IMR-90 (cell line): ENCODE measurements at places on chromosomes 5 and 9. TPM values are rescaled to one million over a fixed set of nuclear protein-coding genes. Genes with fewer than 3 reads are reported as not detected.
A peak's percentile ranks its signal among the peaks of the same experiment; 100 is the strongest.

- no peak for DNase-seq
These were observed 246.8 kb downstream of the SAXO1 start for GRCh38 chr9:18786196-18786595.

- DNase-seq, result no peak
These were observed 38.5 kb downstream of the UBTD2 start for GRCh38 chr5:172245046-172245445.

DNA sequence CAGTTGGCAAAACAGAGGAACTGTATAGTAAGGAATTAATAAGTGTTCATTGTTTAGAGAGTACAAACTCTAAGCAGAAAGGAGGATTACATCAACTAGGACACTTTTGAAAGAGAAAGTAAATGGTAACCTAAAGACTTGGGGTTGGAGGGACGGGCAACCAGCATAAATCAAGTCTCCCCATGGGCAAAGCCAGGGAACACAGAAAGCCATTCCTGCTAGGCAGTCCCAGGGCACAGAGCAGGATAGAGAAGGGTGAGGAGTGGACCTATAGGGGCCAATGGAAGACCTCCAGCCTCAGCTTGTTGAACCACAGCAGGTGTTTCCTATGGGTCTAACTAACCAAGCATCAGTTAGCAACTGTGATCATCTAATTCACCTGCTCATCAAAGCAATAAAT is 9.2 kb upstream of the ERAP1 start:
- DNase-seq, result no peak

- peak; percentile 21 for DNase-seq
These were observed 70.3 kb downstream of the PAPPA start for GRCh38 chr9:116223926-116224325.

DNA sequence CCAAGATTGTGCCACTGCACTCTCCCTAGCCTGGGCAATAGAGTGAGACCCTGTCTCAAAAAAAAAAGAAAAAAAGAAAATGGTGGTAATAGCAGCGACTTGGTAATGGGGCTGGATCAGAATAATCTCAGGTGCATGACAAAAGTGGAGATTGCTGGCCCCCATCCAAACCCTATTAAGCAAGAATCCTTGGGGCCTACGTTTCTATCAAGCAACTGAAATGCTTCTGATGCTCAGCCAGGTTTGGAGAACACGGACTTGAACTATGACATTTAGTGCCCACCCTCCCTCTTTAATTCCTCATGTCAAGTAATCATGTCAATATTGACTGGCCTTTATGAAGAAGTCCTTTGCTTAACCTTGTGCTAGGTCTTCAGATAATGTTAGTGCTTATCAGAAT is 6.6 kb downstream of the C5orf52 start:
- no peak for DNase-seq

DNA sequence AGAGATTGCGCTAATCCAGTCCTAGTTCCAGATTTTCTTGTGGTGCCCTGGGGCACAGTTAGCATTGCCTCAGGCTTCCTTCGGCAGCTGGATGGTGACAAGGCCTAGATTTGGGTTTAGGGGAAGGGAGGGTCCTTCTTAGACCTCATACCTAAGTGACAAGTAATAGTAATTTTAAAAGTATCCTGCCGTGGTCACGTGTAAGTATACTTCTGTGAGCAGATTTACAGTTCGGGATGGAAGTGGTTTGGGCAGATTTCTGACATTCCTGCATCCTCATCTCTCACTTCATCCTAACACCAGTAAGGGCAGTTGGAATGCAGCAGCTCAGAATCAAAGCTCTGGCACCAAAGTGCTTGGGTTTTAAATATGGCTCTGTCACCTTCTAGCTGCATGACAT is 71.6 kb downstream of the LRRC70 start:
- peak; percentile 4 for DNase-seq

- no peak for DNase-seq
These were observed 170.3 kb downstream of the TMC1 start for GRCh38 chr9:72691671-72692070.

GRCh38 chr5:138028971-138029365 is 3.9 kb downstream of the FAM13B start:
- DNase-seq, result no peak

DNA sequence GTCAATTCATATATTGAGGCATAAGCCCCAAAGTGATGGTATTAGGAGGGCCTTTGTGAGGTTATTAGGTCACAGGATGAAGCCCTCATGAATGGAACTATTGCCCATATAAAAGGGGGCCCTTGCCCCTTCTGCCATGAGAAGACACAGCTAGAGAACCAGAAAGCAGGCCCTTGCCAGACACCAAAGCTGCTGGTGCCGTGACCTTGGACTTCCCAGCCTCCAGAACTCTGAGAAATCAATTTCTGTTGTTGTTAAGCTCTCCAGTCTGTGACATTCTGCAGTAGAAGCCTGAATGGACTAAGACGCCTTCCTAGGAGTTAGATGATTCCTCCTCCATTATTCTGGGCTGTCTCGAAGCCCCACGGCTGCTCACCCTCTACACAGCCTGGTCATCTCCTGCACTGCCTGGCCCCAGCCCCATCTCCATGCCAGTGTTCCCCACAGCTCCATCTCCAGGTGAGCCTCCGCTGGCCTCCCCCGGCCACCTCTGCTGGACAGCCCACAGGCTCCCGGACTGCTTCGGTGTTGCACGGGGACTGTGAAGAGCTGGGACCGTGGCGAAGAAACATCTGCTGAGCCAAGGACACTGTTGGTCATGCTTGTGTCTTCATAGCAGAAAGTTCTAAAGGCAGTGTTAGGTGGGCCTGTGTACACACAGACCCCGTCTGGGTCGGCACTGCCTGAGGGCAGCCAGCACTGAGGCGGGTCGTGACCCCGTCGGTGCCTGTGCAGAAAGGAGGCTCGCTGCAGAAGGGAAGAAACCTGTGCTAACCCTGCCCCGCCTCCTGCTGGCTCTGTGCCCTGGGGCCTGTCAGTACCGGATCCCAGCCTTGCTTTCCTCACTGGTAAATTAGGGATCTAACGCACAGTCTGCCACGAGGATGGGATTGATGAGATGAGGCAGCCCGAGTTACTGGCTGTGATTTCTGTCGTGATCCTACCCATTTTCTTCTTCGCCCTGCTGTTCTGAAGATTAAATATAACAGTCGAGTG is 55.1 kb upstream of the CNOT6 start:
- DNase-seq, result no peak

DNA sequence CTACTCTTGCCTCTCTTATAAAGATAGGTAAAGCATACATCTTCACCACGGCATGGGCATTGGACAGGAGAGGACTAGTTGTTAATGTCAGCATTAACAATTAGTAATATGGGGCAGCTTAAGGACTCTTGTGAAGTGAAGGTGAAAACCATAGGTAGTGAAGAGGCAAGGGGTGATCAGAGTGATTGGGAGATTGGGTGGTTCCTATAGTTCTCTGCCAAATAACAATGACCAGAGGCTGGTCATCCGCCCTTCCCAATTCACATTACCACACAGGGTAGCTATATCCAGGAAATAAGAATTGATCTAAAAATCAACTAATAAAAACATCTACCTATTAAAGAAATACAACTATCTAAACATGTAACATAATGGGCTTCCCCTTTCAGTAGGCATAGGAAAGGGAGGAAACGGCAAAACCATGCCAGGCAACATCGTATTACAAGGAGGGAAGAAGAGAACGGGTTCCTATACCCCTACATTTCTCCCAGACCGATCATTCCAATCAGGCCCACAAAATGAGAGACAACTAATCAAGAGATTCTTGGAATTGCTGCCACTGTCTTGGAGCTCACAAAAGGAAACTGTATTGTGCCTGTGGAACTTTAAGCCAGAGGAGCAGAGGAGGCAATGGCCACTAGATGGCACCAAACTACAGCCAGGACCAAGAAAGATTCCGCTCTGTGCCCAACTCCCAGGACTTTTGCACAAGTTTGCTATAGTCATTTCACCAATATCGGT is 121.6 kb downstream of the FBXL17 start:
- DNase-seq, result peak; percentile 85

DNA sequence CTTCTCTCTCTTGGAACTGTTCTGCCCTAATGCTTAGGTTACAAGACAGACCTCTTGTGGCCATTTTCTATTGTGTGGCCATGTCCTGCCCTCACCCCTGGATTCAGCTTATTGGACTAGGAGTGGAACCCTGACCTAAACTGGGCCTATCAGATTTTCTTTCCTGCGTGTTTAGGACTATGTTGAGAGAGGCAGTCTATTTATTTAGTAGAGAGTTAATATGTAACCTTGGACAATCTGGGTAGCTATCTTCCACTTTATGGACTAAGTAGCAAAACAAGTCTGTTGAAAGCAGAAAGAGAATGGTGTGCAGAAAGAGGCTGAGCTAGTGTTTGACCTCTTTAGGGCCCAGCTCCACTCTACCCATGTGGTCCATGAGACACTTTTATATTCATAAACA is 82.6 kb upstream of the SMIM32 start:
- no peak for DNase-seq

DNA sequence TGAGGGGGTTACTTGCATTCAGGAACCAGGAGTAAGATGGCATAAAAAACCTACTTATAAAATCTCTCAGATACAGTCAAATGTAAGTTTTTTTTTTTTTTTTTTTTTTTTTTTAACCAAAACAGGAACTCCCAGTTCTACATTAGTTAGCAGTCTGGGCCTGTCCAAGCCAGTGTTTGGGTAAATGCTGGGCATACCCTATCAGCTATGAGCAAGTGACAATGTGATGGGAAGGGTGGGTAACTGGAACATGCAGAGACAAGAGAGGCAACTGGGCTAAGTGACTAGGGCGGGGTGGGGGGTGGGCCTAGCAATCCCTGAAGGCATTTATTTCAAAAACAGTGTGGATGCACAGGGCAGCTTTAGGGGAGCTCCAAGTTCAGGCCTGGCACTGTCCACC is 2.3 kb downstream of the NMRK1 start:
- DNase-seq, result no peak

GRCh38 chr5:15533129-15533893 is 33.3 kb downstream of the FBXL7 start:
- peak; percentile 55 for DNase-seq

DNA sequence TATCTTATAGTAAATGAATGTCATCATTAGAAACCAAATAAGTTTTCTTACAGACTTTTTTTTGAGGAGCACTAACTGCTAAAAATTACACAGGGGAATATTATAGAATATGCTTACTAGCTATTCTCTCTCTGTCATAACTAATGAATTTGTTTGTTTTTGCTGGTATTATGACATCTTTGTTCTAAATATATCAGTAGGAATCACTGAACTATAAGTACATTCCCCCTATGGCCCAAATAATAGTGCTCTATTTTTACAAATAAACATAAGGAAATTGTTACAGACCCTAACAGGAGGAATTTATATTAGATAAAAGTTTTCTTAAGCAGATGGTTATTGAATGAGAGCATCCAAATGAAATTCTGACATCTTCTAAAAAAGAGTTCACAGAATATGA is 83.0 kb upstream of the RIOK2 start:
- no peak for DNase-seq

DNA sequence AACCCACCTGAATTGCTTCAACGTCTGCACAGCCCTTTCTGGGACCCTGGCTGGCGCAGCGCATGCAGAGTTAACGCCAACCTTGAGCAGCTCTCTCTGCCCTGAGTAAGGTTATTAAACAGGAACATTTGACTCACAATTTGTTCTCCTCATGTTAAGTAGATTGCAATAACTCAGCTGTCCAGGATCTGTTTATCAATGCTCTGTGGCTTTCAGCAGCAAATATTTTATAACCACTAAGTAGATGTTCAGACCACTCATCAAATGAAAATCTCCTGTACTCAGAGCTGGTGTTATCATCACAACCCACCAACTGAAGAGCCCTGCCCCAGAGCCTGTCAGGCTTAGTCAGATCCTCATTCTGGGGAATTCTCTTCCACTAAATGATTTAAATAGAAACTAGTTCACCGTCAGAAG is 403.0 kb downstream of the ZNF608 start:
- DNase-seq, result peak; percentile 95

Gene AIF1L
- total RNA-seq, result 0.18 and 0.28 TPM in 2 replicates

Gene SAXO1
- under 0.01 TPM in 1 of 2 replicates, not detected in the other for total RNA-seq

Gene RMI1
- total RNA-seq, result 6.8 and 12.8 TPM in 2 replicates

Gene TPPP
- total RNA-seq, result under 0.01 TPM in 2 replicates
